COLO829 (cell line): ENCODE measurements at places on chromosomes 6 and 20.
A peak's percentile ranks its signal among the peaks of the same experiment; 100 is the strongest.

DNA sequence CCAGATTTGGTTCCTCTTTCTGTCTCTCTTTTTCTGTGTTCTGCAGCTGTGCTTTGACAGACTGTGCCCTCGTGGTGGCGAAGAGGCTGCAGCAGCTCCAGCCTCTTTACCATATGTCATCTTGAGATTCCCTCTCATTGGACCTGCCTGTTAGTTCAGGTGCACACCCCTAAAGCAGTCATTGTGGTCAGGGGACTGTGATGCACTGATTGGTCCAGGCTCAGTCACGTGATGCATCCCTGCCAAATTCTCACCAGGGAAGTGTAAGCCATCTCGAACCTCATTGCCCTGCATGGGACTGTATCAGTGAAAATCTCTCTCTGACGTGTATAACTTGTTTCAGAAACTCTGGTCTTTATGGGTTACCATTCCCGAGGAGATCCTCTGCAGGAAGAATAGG lies 160.3 kb downstream of the EYA2 start:
- DNase-seq: no peak

- peak; percentile 28 for DNase-seq
These were observed 658 bp downstream of the CUL7 start for GRCh38 chr6:43052842-43053544.

DNA sequence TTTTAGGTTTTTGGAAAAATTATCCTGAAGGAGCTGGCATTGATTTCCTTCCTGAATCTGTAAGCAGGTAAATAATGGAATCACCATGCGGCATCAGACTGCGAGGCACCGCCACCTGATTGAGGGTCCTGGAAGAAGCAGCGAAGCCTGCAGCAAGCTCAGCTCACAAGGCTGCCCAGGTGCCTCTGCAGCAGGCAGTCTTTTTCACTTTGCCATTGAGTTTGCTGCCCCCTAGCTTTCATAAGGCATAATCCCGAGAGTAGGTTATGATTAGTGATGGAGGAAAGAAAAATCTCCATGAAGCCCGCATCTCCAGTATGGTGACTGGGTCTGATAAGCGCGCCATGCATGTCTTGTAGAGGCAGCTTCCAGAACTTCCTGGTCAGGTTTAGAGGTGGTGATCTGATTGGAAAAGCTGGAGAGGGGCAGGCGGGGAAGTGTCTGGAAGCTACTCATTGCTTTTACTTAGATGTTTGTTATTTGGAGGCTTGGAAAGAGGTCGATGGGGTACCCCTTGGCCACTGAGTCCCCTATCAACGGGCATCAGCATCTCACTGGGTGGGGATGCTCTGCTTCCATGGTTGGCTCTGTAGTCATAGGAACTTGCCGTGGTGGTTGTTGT lies 26.7 kb downstream of the IYD start:
- DNase-seq: peak; percentile 53

GRCh38 chr6:54879188-54879985 lies 32.8 kb downstream of the FAM83B start:
- no peak for DNase-seq

GRCh38 chr6:14333556-14334305 lies 216.2 kb downstream of the CD83 start:
- DNase-seq: no peak

- no peak for DNase-seq
These were observed 236.3 kb upstream of the SOX4 start for GRCh38 chr6:21357262-21357661.

DNA sequence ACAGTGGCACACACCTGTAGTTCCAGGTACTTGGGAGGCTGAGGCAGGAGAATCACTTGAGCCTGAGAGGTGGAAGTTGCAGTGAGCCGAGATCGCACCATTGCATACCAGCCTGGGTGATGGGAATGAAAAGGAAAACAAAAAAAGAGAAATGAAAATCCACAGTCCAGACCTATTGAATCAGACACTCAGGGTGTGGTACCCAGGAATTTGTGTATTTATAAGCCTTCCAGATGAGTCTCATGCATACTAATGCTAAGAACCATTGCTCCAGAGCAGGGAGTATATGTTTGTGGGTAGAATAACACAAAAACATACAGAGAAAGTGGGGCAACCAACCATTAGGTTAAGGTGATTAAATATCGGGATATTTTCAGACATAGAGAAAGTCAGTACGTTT lies 36.1 kb upstream of the PLCB4 start:
- DNase-seq: no peak

GRCh38 chr20:60233018-60233630 lies 274.9 kb downstream of the CDH26 start:
- no peak for DNase-seq

DNA sequence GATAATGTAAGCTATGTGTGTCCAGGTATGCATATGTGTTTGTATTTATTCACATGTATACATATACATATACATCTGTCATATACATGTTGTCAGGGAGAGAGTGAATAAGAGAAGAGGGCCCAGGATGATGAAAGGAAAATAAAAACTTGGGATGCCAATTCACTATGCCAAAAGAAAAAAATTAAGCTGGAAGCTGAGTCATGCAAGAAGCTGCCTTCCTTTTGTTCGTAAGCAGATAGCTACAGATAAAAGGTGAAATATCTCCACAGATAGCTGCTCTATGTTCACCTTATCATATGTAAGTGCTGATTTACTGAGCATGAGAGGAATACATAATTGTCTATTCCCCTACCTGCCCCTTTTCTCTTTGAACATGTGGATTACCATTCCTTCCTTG lies 579.9 kb downstream of the EPM2A start:
- no peak for DNase-seq

DNA sequence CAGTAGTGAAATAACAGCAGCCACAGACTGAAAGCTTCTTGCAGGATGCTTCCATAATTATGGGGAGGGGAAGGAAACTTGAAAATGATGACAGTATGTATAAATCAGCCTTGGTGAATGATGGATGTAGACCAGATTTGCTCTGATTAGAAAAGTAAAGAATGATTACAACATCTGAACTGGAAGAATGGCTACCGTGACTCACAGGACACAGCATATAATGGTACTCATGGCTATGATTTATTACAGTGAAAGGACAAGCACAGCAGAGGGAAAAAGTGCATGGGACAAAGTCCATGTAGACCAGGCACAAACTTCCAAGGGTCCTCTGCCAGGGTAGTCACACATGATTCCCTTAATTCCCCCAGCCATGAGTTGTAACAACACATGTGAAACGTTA lies 70.7 kb upstream of the POPDC3 start:
- DNase-seq: no peak

GRCh38 chr6:140782941-140783340 lies 1349.8 kb upstream of the GJE1 start:
- DNase-seq: no peak

DNA sequence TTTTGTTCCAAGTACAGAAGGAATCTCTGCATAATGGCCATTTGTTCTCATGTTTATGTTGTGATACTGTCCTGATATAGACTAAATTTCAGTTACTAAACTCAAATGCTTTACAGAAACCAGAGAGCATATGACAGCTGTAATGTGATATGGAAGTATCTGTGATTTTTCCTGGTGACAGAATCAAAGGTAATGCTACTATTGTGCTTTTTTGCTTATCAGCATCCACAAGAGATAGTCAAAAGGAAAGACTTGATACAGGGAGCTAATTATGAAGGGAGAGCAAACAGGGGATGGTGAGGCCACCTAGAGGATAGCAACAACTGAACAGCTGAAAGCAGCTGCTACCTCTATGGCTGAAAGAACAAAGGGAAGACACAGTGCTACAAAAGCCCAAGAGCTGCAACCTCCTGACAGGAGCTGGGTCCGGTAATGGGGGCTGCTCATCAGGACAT lies 181.4 kb downstream of the PHF3 start:
- peak; percentile 75 for DNase-seq

- no peak for DNase-seq
These were observed 150.7 kb downstream of the DTNBP1 start for GRCh38 chr6:15512126-15512525.

DNA sequence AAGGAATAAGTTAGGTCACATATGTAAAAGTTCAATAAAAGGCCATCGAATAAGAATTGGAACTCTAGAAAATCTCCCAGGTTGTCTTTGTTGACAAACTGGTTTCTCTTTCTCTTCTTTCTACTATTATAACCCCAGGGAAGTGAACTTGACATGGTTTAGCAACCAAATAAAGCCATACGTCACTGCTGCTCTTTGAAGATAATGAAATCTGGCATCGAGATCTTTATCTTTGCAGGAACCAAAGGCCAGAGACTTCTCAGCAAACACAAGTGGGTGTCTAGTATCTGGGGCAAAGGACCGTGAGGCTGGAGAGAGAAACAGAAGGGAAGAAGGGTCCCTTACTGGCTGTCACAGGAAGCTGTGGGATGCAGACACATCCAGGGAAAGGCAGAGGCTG lies 286.7 kb upstream of the CDYL start:
- no peak for DNase-seq

DNA sequence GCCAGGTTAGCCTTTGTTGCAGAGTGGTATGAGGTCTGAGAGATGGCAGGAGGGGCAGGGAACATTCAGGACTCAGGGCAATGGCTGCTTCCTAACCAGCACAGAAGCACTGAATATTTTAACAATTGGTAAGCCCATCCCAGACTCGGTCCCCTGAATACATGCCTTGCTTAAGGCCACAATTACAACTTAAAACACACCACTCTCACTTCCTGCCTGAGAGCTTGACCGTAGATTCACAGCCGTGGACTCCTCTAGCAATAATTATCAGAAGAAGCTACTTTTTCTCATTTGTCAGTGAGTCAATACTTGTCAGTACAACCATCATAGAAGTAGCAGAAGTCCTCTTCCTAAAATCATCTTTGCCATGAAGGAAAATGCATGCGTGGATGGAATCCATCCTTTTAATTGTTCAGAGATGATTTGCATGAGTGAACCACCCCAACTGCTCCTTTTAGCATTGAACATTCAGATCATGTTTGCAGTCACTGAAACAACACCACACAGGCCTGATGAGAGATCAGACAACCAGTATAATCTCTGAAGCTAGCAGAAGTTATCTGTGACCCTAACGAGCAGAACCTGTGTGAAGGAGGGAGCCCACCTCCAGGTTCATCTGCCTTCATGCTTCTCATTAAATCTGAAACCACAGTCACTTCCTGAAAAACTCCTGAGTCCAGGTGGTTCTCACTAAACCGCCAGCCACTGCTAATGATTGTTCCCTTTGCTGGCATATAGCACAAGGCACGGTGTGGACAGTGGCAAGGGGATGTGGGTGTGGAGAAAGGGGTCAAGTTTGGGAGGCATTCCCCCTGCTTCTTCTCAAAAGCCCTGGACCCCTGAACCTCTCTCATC lies 333.9 kb upstream of the CNR1 start:
- no peak for DNase-seq

DNA sequence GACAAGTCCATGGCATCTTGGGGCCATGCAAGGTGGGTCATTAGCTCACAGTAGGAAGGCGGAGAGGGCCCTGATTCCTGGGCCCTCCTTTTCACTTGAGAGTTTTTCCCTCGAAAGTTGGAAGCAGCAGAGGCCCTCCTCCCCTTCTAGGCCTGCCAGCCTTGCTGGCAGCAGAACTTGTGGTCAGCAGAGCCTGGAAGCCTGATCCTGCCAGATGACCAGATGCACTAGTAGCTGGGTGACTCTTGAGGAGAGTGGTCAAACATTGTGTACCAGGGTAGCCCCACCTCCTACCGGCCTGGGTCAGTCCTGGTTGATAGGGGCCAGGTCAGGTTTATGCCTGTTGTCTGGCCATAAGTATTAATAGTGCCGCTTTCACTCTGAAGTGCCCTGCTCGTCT lies 3.8 kb upstream of the HMGA1 start:
- DNase-seq: no peak

GRCh38 chr20:21272679-21273078 lies 30.5 kb upstream of the XRN2 start:
- no peak for DNase-seq

DNA sequence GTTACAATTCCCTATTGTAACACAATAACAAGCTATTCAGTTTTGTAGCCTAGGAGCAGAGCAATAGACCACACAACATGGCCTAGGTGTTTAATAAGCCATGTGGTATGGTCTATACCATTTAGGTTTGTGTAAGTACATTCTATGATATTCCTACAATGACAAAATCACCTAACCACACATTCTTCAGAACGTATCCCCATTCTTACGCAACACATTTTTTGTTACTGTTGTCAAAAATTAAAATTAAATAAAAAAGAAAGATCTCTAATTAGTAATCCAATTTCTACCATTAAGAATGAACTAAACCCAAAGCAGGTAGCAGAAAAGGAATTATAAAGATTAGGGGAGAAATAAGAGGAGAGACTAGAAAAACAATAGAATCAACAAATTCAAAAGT lies 44.0 kb downstream of the RANBP9 start:
- DNase-seq: no peak

DNA sequence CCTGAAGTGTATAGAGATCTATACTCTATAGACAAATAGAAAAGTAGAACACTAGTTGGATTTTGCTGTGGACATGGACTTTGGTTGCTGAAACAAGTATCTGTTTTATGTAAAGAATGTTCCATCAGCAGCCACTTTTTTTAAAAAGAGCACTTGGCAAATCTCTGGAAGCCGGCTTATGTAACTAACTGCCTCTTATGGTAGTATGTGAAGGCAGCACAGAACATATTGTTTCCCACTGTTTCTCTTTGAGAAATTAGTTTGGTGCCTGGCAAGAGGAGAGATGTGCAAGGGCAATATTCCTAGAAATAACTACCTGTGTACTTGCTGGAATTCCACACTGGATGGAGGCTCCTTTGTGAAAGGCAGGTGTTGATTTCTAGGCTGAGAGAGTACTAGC lies 242.3 kb upstream of the PREP start:
- DNase-seq: no peak

- DNase-seq: peak; percentile 15
These were observed 313.7 kb upstream of the TBX18 start for GRCh38 chr6:85078058-85078457.

DNA sequence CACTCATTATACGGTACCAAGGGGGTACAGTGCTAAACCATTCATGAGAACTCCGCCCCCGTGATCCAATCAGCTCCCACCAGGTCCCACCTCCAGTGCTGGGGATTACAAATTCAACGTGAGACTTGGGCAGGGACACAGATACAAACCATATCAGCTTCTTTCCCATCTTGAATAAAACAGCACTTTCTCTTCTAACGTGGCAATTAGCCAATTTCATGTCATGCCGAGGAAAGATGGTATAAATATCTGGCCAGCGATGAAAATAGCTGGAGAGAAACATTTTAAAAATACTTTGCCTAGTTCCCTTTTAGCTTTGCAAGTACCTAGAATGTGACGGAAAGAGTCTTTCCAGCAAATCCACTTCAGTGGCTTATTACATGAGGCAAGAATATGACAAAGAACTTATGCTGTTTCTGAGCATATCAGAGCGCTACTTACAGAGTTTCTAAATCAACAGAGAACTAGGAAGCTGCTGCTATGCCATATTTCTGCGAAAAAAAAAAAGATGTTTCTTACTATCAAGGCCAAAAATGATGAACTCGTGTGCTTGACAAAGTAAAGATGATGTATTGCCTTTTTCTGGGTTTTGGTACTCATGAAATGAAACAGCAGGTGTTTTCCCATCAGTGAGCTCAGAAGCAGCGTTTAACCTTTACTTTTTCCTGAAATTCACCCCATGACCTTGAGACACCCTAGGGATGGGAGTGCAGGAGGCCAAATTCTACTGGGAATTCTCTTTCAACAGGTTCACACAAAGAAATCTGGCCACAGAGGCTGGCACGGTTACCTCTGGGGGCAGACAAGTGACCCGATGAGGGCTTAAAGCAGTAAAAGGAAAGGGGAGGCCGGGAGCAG lies 37.9 kb downstream of the AGPAT4 start:
- DNase-seq: no peak

GRCh38 chr6:145629478-145629877 lies 105.8 kb downstream of the EPM2A start:
- no peak for DNase-seq

GRCh38 chr6:195861-196360 lies 96.4 kb upstream of the DUSP22 start:
- DNase-seq: peak; percentile 93

- DNase-seq: no peak
These were observed 120.5 kb downstream of the ZMYND8 start for GRCh38 chr20:47235853-47236638.
